Subcutaneous adipose tissue (tissue), 4 donors: ENCODE measurements at places on chromosomes 11 and 22. TPM values are rescaled to one million over a fixed set of nuclear protein-coding genes. Genes with fewer than 3 reads are reported as not detected.

SESN3 gene
- 28.6 TPM for total RNA-seq

CHRM1 gene
- total RNA-seq, result not detected

PAAF1 gene
- total RNA-seq, result 15.3 TPM

NUCB2 gene
- total RNA-seq, result 45.1 TPM

CCDC116 gene
- 1.1 TPM for total RNA-seq

SCGB1C1 gene
- total RNA-seq, result not detected

BTG4 gene
- not detected for total RNA-seq

CHST1 gene
- 1.2 TPM for total RNA-seq

CDC42EP2 gene
- 19.2 TPM for total RNA-seq

CCDC73 gene
- 0.17 TPM for total RNA-seq

LRRC10B gene
- total RNA-seq, result 1.7 TPM

OR4P4 gene
- not detected for total RNA-seq

DEFB131B gene
- not detected for total RNA-seq

RFPL2 gene
- total RNA-seq, result not detected

GP1BB gene
- total RNA-seq, result 2.8 TPM

ST3GAL4 gene
- total RNA-seq, result 35.2 TPM

SYT7 gene
- 1.0 TPM for total RNA-seq

CNTF gene
- 1.5 TPM for total RNA-seq

CNIH2 gene
- not detected for total RNA-seq

MS4A12 gene
- not detected for total RNA-seq

RCOR2 gene
- not detected for total RNA-seq
